Stimulated activated CD8-positive, alpha-beta memory T cell treated with anti-CD3 and anti-CD28 coated beads, Interleukin-7, amount 100 ng/mL, for 1 hour (primary cell): ENCODE measurements at places on chromosomes 3 and 15.
A peak's percentile ranks its signal among the peaks of the same experiment; 100 is the strongest.

DNA sequence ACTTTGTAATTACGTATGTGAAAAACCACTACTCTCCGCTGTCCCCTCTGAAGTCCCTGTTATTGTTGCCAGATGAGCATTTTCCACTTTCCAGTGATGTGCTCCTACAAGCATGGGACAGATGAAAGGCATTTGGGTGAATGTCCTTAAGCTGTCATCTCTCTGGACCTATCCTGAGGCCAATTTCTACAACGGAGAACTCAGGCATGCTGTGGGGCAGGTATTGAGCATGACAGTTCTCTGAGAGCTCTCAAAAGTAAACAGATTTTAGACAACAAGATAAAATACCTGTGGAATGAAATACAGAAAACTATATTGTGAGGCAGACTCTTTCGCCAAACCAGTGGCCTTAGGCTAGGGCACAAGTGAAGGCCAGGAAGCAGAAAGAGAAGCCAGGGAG, 656.5 kb upstream of the NR2F2 start:
- DNase-seq: no peak

DNA sequence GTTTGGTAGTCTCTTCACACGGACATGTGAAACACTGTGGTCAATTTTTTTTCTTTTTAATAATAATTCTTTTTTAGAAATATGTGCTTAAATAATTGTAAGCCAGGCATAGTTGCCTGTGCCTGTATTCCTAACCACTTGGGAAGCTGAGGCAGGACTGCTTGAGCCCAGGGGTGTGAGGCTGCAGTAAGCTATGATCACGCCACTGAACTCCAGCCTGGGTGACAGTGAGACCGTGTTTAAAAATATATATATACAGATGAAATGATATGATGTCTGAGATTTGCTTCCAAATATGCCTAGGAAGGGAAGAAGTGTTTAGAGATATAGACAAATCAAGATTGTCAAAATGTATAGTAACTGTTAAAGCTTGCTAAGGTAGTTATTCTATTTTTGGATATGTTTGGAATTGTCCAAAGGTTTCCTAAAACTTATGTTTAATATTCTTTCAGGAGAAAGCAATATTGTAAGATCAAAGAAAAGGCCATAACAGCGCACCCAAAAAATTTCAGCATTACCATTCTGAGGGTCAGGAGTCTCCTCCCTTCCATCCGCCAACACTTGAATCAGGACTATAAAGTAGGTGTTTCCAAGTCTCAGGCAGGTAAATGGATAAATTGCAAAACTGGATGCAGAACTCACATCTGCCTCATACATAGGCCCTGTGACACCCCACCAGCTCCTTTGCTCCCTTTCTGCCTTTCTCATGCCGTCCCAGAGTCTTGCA, 532 bp upstream of the SELENOT start:
- DNase-seq: no peak

DNA sequence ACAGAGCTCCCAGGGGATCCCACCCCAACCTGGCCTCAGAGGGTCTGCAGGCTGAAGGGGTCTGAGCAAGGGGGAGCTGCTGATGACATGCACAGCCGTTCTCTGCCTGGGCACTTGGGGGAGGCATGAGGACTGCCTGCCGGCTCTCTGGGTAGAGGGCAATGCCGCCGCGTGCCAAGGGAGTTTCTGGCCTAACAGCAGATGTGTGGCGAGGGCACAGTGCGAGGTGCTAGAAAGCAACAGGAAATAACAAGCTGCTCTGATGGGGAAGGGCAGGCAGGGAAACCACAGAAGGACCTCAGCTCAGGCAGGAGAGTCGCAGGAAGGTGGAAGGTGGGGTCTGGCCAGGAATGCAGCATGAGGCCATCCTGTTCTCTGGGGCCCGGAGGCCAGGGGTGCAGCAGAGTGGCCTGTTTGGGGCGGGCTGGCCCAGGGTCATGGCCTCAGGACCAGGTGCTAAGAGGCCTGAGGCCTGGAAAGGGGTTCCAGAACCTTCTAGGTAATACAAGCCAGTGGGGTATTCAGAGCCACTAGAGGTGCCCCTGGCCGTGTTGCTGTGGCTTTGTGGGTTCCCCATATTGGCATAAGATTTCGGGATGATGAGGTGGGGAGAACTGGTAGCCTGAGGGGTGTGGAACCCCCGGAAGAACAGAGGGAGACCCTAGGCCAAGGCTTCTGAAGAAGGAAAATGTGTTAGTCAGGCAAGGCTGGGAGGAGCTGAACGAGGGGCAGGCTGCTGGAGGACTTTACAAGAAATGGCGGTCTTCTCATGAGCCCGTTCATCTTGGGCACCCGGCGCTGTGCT, 41.2 kb downstream of the RGMA start:
- DNase-seq: peak; percentile 8

- no peak for DNase-seq
These were observed 25.6 kb downstream of the EAF1 start for GRCh38 chr3:15452961-15453360.

- no peak for DNase-seq
These were observed 59.3 kb upstream of the RAD18 start for GRCh38 chr3:9022305-9023225.

DNA sequence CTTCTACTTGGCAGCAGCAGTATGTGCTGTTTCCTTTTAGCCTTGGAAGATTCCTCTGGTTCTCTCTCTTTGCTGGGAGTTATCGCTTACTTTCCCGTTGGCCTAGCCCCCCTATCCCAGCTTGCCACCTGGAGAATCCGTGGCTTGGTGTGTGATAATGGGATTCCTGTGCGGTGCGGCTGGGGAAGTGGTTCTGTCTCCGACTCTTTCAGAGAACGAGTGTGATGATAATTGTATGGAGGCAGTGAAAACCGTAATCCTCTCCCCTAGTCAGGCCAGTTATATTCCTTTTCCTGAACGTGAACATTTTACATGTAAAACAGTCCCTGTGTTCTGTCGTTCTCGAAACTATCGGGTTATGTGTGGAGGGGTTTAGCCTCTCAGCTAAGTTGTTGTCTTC, 300.1 kb upstream of the C2CD4B start:
- no peak for DNase-seq

GRCh38 chr15:58361273-58361759, 70.5 kb upstream of the LIPC start:
- no peak for DNase-seq

GRCh38 chr15:50873935-50874361, 34.5 kb upstream of the AP4E1 start:
- DNase-seq: no peak

GRCh38 chr15:32834156-32834555, 116.4 kb downstream of the GREM1 start:
- no peak for DNase-seq

GRCh38 chr3:122857019-122857418, 62.1 kb downstream of the SLC49A4 start:
- DNase-seq: no peak

- no peak for DNase-seq
These were observed 39.7 kb upstream of the MLF1 start for GRCh38 chr3:158531334-158531733.

GRCh38 chr3:71710906-71711494, 14.2 kb downstream of the EIF4E3 start:
- no peak for DNase-seq

DNA sequence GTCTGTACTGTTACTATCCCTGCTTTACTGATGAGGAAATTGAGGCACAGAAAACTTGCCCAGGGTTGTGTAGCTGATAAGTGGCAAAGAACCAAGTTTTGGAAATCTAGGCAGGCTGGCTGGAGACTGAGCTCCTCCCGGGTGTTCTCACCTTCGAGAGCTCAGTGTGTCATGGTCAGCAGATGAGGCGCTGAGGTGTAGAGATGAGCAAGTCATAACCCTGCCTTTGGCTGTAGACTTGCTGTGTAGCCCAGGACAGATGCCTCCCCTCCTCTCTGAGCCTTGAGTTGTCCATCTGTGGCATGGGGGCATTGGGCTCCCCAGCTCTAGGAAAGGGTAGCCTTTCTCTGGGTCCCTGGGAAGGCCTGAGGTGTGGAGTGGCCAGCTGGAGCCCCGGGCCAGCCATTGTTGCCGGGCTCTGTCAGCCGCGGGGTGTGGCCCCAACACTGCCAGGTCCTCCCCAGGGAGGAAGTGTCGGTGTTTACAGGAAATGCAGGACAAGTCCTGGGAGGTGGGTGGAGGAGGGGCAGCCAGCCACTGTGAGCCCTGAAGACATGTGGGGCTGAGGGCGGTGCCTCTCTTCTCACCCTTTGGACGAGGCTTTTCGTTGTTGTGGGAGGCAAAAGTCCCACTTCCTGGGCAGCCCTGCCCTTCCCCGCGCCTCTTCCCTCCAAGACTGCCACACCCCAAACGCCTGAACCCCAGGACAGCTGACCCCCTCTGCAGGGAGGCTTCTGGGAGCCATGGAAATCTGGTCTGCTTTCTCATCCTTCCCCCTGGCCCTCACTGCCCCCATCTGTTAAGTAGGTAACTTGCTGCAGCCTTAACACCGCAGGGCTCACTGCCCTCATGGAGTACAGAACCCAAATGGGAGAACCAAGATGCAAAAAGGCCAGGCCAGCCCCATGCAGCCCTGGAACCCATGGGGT, 29.1 kb downstream of the FGD5 start:
- no peak for DNase-seq

DNA sequence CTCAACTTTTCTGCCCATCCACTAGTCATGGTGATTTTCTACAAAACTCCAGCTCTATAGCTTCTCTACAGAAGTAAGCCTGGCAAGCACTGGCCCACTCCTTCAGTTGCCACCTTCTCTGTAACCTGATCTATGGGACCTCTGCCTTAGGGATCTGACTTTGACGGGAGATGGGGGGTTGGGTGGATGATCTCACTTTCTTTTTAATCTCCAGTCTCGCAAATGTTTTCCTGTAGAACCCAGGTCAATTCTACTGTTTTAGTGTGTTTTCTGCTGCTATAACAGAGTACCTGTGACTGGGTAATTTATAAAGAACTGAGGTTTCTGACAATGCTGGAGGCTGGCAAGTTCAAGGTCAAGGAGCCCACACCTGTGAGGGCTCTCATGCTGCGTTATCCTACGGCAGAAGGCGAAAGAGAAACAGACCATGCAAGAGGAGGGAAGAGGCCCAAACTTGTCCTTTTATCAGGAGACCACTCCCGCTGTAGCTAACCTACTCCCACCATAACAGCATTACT, 189.9 kb upstream of the THRB start:
- no peak for DNase-seq

DNA sequence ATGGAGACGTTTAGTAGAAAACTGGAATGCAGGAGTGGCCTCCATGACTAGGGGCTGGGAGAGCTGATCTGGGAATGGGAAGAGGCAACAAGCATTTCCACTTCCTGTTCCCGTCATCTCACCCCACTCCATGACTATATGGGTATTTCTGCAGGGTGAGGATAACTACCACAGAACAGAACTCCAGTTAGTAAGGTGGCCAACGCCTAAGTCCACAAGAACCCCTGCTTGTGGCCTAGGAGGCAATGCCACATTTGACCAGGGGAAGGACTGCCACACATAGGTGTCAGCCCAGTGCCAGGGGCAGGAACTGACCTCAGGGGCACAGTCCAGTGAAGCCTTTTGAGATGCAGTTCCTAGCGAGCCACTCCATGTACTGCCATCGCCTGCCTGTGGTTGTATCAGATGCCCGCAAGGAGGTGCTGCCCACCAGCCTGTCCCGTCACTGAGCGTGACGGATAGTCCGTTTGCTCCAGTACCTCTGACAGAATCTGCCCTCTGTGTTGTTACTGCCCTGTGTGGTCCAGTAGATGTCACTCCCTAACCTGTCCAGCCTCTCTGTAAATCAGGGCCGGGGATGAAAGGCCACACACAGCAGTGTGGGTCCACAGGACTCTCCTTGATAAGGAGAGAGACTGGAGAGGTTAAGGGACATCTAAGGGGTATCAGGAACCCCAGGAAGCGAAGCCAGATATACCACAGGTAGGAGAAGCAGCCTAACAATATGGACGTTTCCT, 3.5 kb upstream of the MTFMT start:
- no peak for DNase-seq

DNA sequence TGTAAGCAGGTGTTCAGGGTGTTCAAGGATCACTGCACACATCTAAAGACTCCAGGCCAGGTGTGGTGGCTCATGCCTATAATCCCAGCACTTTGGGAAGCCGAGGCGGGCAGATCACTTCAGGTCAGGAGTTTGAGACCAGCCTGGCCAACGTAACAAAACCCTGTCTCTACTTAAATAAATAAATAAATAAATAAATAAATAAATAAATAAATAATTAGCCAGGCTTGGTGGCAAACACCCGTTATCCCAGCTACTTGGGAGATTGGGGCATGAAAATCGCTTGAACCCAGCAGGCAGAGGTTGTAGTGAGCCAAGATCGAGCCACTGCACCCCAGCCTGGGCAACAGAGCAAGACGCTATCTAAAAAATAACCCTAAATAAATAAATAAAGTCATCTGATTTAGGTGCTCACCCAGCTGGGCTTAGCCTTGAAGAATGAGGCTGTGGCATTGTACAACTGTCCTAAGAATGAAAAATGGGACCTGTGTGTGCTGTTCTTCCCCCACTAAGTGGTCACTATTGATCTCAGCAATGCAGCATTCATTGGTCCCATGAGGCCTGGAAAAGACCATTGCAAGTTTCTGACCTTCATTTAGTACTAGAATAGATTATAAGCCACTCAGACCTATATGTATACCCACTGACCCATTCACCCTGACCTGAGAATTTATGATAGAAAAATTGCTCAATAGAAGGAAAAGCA, 82.8 kb upstream of the ABHD17C start:
- no peak for DNase-seq

- DNase-seq: no peak
These were observed 26.1 kb downstream of the CHDH start for GRCh38 chr3:53820084-53820483.

DNA sequence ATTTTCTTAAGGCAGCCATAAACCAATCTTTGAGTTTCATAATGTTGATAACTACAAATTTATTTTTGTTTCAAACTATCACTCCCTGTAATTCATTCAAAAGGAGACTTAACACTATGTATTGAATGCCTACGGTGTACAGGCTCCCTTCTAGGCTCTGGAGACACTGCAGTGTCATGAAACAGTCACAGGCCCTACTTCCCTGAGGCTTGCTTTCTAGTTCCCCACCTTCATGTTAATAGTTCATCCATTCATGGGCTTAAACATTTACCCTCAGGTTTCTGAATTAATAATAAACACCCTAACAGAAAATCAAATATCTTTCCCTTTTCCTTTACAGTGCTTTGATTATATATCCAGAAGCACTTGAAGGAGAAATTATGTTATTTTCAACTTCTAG, 168.7 kb downstream of the CHL1 start:
- DNase-seq: no peak

DNA sequence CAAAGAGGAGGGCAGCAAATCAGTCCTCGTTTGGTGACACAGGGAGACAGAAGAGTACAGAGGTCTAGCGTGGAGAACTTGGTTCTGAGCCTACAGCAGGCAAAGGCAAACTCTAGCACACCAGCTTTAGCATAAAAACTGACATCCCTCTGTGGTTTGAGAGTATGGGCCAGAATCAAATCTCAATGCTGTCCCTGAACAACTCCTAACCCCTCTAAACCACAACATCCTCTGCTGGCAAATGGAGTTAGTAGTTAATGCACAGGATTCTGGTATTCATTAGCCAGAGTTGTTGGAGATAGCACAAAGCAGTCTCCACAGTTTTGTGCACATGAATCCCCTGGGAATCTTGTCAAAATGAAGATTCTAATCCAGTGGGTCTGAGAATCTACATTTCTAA, 315.8 kb downstream of the NTRK3 start:
- DNase-seq: no peak
